CD8-positive, alpha-beta T cell (primary cell): ENCODE measurements at places on chromosomes 7 and 10. TPM values are rescaled to one million over a fixed set of nuclear protein-coding genes. Genes with fewer than 3 reads are reported as not detected.
A peak's percentile ranks its signal among the peaks of the same experiment; 100 is the strongest.

GRCh38 chr10:48798481-48799254 lies 114.0 kb downstream of the WDFY4 start:
- no peak for DNase-seq

- DNase-seq: no peak
These were observed 339.2 kb upstream of the PODXL start for GRCh38 chr7:131895541-131896164.

DNA sequence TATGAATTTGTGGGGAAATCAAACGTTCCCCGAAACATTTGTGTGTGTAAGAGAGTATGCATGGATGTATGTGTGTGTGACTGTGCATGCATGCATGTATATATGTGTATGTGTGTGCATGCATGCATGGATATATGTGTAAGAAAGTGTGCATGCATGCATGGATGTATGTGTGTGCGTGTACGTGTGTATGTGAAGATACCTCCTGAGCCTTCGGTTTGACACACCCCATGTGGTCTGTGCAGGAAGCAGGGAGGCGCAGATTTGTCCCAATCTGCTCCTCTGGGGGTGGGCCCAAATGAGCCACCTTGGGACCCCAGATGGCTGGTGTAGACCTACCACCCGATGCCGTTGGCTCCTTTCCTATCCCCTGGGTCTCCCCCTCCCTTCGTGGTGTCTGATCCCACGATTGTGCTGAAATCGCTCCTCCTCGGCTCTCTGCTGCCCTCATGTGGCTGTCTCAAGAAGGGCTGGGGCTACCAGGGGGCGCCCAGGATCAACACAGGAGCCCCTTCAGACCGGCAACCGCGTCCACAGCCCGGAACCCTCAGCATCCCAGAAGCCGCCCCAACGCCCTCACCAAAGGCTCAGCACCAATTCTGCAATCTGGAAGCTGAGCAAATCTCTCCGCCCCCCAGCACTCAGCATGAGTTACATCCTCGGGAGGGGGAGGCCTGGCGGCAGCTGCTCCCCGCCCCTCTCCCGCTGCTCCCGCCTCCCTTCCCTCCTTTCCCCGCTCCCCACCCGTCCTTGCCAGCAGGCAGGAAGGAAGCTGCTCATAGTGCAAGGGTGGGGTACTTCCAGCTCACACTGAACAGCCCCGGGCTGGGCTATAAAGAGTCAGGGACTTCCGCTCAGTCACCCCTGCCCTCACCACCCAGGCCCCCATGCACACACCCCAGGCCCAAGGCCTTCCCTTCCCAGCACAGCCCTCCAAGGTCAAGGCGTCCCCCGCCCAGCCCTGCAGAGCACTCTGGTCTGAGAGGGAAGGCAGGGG lies 2.3 kb upstream of the NOS3 start:
- peak; percentile 45 for DNase-seq

GRCh38 chr7:16710651-16711050 lies 42.9 kb upstream of the TSPAN13 start:
- DNase-seq: no peak

DNA sequence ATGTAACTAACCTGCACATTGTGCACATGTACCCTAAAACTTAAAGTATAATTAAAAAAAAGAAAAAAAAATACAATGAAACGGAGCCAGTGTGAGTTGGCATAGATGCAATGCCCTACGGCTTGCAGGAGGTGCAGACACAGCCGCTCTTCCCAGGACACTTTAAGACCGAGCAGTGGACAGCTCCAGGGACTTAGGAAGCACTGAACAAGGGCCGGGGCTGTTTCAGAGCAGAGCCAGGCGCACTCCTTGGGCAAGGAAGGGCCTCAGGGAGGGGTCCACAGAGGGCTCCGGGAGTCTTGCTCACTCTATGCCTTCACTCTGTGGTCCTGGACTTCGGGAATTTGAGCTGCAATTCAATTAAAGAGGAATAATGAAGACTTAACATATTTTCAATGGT lies 355.3 kb downstream of the TCERG1L start:
- DNase-seq: no peak

GRCh38 chr10:113999531-113999930 lies 44.1 kb upstream of the ADRB1 start:
- DNase-seq: no peak

- DNase-seq: no peak
These were observed 65.8 kb upstream of the EMX2 start for GRCh38 chr10:117476716-117477115.

DNA sequence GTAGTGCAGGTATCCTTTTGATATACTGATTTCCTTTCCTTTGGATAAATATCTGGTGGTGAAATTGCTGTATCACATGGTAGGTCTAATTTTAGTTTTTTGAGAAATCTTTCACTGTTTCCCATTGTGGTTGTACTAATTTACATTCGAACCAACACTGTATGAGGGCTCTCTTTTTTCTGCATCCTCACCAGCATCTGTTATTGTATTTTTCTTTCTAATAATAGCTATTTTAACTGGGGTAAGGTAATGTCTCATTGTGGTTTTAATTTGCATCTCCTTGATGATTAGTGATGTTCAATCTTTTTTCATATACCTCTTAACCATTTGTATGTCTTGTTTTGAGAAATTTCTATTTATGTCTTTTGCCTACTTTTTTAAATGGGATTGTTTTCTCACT lies 335.4 kb upstream of the MTPN start:
- no peak for DNase-seq

DNA sequence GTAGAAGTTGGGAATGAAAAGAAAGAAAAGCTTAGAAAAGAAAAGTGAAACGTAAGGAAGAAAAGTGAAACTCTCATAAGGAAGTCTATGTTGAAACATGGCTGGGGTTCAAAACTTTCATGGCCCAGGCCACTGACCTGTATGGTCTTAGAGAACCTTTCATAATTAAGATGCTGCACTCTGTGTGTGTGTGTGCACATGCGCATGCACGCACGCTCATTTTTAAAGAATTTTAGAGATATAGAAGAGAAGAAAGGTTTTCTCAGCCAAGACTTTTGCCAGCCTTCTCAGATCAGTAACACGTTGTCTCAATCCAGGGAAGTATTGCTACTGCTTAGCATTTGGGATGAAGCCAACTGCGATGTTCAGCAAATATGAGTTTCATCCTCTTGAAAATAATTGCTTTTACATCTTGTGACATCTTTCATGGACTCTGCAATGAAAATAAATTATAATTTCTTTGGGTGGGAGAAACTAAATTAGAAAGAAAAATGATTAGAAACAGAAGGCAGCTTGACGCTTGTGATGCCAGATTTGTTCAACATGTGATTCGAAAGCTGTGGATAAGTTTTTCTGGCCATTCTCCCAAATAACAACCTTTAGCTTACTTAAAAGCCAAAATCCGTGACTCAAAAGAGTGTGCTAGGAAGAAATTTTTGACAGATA lies 16.2 kb upstream of the SLC26A4 start:
- no peak for DNase-seq

DNA sequence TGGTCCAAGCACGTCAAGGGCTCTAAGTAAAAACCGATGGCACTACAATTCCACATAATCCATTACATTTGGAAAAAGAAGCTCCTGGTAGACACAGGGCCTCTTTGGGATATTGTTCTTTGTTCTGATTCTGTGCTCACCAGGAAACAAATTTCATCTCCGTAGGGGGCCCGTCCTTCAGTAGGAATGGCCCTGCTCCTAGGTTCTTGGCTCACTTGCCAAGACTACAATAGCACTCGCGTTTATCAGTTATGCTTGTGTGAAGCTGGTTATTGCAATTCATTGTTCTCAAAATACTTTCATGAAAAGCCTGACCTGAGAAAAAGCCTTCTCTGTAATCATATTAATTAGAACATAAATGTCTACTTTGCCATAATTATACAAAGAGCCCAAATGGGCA lies 10.3 kb upstream of the ZC3HAV1L start:
- DNase-seq: no peak

DNA sequence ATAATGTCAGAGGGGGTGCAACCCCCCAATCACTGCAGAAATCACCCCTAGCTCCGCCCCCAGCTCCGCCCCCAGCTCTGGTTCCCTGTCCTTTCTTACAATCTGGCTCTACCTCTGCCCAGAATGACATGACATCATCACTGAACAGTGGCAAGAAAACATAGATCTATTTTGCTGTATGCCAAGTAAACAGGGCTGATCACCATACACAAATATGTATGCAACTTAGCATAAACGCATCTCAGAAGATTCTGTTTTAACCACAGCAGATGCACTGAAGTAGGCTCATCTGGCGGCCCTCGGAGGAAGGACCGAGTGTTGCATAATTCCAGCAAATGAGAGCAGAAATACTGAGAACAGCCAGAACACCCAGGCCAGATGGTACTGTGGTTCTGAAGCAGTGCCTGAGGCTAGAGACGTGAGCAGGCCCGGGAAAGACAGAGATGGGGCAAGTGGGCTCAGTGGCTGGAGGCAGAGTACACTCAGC lies 293.3 kb upstream of the KLF14 start:
- peak; percentile 68 for DNase-seq

DNA sequence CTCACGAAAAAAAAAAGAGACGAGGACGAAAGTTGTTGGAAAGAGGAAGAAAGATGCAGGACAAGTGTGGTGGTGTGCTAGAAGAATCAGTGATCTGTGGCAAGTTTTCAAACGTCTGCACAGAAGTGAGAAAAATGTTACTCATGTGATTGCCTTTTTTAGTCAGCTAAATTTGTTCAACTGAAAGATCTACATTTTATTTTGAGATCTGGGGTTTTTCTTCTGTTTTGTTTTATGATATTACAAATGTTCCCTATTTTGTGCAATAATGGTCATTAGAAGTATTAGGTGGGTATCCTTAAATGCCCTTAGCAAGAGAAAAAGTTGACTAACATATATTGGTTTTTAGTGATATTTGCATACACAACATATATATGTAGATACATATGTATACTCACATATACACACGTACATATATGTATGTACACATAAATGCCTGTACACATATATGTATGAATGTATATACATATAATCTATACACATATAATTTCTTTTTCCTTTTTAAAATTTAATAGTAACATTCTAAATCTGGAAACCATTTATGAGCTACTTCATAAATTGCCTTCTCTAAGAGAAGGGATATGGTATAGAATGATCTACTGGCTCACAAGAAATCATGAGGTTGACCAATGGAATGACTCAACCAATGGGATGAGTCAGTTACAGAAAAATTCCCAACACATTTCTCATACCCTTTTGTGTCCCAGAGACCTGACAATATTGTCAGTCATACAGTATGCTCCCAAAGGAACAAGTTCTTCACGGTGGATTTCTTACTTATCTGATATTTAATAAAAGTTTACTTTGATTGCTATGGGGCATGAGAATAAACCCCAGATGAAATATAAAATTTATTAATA lies 38.4 kb downstream of the SLC39A12 start:
- DNase-seq: no peak

- no peak for DNase-seq
These were observed 10.1 kb downstream of the CARD11 start for GRCh38 chr7:3033581-3033980.

DNA sequence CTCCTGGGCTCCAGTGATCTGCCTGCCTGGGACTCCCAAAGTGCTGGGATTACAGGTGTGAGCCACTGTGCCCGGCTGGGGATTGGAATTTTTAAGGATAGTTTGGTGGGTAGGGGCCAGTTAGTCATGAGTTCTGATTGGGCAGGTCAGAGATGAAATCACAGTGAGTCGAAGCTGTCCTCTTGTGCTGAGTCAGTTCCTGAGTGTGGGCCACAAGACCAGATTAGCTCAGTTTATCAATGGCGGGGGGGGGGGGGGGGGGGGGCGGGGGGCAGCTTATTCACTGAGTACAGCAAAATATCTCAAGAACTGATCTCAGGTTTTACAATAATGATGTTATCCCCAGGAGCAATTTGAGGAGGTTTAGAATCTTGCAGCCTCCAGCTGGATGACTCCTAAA lies 11.6 kb upstream of the ERCC6 start:
- no peak for DNase-seq

- no peak for DNase-seq
These were observed 202.8 kb upstream of the SMIM30 start for GRCh38 chr7:113321201-113321600.

DNA sequence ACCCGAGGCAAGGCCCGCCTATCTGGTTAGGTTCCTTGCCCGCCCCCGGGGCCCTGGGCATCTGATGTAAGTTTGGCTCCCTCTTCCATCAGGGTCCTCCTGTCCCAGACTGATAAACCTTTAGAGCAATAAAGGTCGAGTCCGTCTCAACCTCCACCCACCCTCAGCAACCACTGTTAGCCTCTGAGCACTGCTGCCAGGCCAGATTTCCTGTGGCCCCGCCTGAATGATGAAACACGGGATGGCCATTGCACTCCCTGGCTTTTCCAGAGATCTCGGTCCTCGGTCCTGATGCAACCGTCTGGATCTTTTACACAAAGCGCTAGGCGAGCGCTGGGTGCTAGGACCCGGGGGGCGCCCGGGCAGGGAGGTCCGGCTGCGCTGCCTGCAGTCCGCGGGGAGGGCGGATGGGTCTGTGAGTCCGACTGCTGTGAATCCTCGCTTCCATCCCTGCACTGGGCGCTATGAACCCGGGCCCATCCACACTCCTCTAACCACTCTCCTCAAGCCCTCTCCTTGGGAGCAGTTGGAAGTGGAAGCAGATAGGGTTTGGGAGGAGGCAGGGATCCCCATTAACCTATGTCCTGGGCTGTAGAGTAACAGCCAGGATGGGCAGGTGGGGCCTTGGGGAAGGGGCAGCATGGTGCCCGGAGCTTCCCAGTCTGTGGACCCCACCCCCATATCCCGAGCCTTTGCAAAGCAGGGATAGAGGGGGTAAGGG lies 875 bp upstream of the DDIT4 start:
- DNase-seq: peak; percentile 18

GRCh38 chr10:63246356-63246755 lies 113.2 kb downstream of the NRBF2 start:
- no peak for DNase-seq

Gene MKX
- not detected for total RNA-seq

Gene SKIDA1
- total RNA-seq: not detected

Gene VAX1
- not detected for total RNA-seq

Gene GPC2
- 13.3 TPM for total RNA-seq

Gene PVRIG
- 34.6 TPM for total RNA-seq

Gene CYP3A7
- not detected for total RNA-seq

Gene BEND7
- not detected for total RNA-seq
